ENCODE measurements at places on chromosomes 7 and 10. TPM values are rescaled to one million over a fixed set of nuclear protein-coding genes. Genes with fewer than 3 reads are reported as not detected.

Gene NOM1
- 29.1 TPM for total RNA-seq

DNA sequence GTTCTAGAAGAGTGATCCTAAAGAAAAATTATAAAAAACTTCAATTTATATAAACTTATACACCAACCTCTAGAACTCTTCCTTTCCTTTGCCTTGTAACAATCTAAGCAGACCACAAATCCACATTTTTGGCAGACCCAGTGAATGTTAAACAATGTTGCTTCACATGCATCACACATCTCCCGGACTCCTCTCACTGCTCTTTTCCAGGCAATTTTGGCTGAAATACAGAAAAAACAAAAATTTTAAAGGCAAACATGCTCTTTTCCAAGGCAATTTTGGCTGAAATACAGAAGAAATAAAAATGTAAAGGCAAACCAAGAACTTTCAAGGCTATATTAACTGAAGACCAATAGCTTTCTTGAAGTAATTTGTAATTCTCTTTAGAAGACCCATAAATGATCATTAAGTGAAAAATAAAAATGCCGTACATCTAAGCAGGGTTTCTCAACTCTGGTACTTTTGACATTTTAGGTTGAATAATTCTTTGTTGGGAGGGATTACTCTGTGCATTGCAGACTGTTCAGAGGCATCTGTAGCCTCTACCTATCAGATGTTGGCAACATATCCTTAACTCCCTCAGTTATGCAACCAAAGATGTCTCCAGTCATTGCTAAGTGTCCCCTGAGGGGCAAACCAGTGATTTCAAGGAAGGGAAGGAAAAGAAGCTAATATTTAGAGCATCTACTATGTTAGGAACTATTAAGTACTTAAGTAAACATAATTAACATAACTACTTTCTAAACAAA is 64.4 kb downstream of the NRBF2 start:
- no peak for DNase-seq

DNA sequence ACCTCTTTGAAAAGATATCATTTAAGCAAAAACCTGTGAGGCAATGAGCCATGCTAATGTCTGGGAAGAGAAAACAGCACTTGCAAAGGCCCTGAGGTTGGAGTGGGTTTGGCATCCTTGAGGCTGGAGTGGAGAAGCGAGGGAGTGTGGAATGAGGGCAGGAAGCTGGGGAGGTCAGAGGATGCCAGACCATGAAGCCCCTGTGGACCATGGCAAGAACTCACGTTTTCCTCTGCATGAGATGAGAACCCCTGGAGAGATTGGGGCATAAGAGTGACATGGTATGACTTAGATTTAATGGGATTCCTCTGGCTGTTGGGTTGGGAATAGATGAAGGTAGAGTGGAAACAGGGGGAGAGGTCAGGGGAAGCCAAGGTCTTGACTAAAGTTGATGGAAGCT is 49.4 kb downstream of the GPR26 start:
- DNase-seq = no peak

GRCh38 chr7:20151708-20152456 is 65.3 kb downstream of the MACC1 start:
- no peak for DNase-seq

GRCh38 chr10:35992107-35992506 is 350.0 kb upstream of the FZD8 start:
- no peak for DNase-seq

DNA sequence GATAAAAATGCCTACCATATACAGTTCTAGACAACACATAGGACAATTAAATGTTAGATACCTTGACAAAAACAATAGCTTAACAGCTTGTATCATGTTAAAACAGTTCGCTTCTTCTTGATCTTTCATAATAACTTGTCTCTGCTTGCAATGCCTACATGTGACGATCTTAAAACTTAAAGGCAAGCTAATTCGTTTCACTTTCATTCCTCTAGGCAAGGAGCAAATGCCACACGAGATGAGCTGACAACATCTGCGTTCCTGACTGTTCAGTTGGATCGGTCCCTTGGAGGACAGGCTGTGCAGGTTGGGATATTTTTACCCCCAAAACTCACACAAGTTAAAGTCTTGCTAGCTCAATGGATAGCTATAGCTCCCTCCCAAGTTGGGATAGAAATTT is 51.6 kb upstream of the ARL4A start:
- no peak for DNase-seq

Gene SLC16A9
- 11.2 TPM for total RNA-seq

GRCh38 chr7:148584154-148584827 is 6.3 kb upstream of the C7orf33 start:
- no peak for DNase-seq

GRCh38 chr7:11376529-11376928 is 402.9 kb downstream of the PHF14 start:
- DNase-seq = no peak

Gene TMEM176A
- total RNA-seq = 0.90 TPM

DNA sequence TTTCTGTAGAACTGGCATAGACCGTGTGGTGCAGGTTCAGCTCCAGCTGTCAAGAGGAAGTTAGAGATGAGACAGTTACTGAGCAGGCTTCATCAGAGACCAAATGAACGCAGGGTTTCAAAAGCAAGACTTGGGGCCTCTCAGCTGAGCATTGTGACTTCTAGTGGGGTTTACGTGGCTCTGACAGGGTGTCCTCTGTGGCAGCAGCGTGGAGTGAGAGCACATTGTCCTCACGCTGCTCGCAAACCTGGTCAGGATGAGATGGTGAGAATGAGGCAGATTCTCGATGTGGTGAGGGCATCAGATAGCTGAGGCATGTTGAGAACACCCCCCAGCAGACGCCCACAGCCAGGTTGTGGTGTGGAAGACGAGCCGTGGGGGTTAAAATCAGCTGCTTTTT is 126.0 kb downstream of the DNAJB6 start:
- DNase-seq = no peak

- no peak for DNase-seq
Measured at GRCh38 chr7:29940199-29940598, 49.4 kb downstream of the SCRN1 start.

Gene GBX1
- not detected for total RNA-seq

DNA sequence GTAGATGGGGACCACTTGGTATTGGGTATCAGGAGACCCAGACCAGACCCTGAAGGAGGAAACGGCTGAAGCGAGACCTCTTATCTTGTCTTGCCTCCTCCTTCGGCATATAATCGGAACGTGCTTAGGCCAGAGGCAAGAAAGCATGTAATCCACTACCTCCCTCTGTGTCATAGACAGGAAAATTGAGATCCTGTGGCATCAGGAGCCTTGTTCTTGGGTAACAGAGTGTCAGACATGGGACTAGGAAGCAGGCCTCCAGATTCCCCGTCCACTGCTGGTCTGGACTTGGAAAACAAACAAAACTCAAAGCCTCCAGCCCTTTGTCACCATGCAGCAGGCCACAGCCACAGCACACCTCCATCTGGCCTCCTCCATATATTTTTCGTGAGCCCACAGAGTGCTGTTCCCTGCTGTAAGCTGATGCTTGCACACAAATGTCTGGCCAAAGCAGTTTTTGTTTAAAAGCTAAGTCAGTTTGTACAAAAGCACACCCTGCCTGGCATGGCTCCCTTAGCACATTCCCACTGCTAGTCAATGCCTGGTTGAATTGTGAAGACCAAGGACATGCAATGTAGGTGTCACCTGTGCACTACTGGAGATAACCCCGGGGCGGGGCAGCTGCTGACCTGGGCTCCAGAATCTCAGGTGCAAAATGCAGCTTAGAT is 510.9 kb downstream of the RPS24 start:
- DNase-seq = no peak

DNA sequence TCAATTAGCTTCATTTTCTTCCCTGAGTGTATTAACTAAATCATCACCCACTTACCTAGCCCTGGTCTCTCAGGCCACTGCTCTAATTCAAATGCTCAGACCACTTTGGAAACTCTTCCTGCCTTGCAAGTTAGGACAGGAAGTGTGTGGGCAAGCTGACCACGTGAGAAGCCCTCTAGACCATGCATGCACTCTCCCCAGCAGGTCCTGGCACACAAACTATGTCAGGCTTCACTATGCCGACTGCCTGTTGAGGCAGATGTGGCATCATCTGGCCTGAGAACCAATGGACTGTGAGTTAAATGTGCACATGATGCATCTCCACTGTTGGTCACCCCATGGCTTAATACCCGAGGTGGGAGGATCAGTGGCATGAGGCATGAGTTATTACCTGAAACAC is 439.6 kb downstream of the GRID1 start:
- no peak for DNase-seq

Gene C10orf95
- total RNA-seq = 0.44 TPM

DNA sequence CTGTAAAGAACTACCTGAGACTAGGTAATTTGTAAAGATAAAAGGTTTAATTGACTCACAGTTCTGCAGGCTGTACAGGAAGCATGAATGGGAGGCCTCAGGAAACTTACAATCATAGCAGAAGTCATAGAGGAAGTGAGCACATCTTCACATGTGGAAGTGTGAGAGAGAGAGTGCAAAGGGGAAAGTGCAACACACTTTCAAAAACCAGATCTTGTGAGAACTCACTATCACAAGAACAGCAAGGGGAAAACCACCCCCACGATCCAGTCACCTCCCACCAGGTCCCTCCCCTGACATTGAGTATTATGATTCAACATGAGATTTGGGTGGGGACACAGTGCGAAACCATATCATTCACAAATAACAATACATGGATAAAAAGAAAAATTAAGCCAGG is 24.5 kb downstream of the AVL9 start:
- no peak for DNase-seq

- no peak for DNase-seq
Measured at GRCh38 chr10:117339578-117339977, 35.7 kb downstream of the PDZD8 start.

- peak; percentile 44 for DNase-seq
Measured at GRCh38 chr10:119022846-119023552, 6.5 kb upstream of the NANOS1 start.

- DNase-seq = no peak
Measured at GRCh38 chr7:2326951-2327350, 12.7 kb upstream of the SNX8 start.

Gene HTRA1
- 15.8 TPM for total RNA-seq

Gene HYAL4
- total RNA-seq = not detected

GRCh38 chr10:71205468-71205867 is 6.9 kb upstream of the UNC5B start:
- no peak for DNase-seq

DNA sequence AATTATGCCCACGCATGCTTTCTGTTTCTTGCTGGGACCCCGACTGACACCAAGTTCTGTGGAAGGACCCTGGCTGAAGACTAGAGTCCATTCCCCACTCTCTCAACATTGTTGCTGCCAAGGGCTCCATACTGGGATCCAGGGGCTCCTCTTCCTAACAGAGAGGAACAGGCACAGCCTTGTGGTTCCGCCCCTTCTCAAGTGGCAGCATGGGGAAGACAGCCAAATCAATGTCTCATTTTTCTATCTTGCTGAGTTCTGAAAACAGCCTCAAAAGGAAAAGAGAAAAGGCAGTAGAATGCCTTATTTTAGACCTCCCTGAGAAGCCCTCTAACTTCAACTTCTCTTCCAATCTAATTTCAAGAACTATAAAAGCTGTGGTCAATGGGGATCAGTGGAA is 23.7 kb upstream of the LAMB1 start:
- DNase-seq = no peak

- DNase-seq = no peak
Measured at GRCh38 chr10:11108356-11108755, 90.7 kb downstream of the CELF2 start.

Gene PARP12
- total RNA-seq = 9.0 TPM

Gene CRHR2
- total RNA-seq = 0.19 TPM

GRCh38 chr10:91796331-91797047 is 1.7 kb upstream of the TNKS2 start:
- DNase-seq = no peak
